ENCODE measurements at places on chromosomes 4 and X.

- no peak for DNase-seq
Observed at GRCh38 chrX:27918799-27919198, 62.5 kb downstream of the DCAF8L1 start.

DNA sequence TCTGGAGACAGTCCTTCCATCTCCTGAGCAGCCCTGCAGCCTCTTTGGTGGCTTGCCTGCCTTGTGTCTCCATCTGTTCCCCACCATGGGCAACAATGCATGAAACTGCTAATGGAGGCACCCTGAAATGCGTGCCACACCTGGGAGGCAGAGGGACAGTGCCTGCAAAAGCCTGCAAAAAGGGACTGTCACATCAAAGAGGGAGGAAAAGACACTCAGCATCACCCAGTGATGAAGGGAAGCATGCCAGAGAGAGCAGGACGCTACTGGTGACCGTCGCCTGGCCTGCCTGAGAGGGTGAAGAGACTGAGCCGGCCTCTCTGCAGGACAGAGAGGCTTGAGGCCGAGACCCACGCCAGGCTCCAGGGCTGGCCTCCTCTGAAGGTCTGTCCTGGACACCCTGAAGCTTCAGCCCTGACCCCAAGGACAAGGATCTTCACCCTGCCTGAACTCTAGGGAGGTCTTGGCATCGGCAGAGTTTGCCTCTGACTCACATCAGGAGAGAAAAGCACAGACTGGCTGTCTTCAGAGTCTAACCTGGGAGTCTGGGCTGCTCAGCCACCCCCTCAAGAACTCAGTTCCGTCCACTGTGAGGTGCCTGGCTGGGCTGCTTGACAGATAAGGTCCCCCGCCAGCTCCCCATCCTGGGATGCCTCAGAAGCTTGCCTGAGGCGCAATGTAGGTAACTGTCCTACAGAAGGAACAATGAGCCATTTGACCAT, 8.1 kb downstream of the ACSL1 start:
- no peak for DNase-seq

GRCh38 chr4:83335701-83336100, 1.1 kb upstream of the HPSE start:
- no peak for DNase-seq

- DNase-seq: no peak
Observed at GRCh38 chr4:74118600-74119338, 19.8 kb upstream of the CXCL2 start.

DNA sequence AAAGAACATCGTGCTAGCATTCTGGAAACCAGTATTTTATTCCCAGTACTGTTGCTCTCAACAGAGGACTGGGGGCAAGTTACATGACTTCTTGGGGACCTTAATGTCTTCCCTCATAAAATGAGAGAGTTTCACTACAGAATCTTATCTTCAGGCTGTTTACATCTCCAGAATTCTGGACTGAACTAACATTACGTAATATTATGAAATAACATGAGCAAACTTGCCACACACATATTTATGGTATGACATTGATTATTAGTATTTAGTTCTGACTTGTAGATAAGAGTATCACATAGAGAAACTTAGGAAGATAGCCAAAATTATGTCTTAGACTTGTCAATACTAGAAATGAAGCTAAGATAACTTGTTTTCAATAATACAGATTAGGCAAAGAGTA, 68.0 kb downstream of the NFKB1 start:
- no peak for DNase-seq

- no peak for DNase-seq
Observed at GRCh38 chrX:25548811-25549210, 533.0 kb upstream of the ARX start.

GRCh38 chr4:110046588-110047049, 133.9 kb downstream of the EGF start:
- DNase-seq: no peak

DNA sequence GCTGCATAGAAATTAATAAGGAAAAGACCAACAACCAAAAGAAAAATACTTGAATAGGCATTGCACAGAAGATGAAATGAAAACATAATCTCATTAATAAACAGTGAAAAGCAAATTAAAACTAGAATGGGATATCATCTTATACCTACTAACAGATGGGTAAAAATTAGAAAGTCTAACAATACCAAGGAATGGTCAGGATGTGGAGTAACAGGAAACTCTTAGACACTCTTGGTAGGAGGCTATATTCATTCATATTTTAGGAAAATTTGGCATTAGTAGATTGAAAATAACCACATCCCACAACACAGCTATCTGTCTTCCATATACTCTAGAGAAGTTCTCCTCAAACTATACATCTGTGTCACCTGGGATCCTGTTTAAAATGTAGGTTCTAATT, 36.3 kb downstream of the SEC24B start:
- no peak for DNase-seq

GRCh38 chr4:139227729-139228404, 50.8 kb upstream of the ELF2 start:
- DNase-seq: peak; percentile 24

DNA sequence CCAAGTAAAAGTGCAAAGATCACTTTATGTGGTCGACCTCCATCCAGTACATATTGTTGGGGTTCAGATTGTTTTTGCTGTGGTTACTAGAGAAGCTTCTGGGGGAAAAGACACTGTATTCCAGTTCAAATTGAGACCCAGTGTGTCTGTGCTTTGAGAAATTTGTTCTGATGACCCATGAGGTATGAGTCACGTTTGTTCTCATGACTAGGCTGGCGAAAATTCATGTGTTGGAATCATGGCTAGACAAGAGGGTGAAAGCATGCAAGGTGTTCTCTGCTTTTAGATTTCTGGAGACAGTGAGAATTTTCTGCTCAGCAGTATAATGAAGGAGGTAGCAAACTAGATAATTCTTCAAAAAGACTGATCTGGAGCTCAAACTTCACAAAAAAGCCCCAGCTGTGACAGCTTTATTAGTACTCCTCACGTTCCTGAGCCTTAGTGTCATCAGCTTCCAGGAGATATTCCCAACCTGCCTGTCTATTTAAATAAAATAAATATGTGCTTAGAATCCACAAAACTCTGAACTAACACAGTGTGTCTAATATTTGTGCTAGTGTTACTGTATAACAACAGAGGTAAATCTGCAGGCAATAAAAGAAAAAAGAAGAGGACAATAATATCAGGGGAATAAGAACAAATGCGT, 24.4 kb upstream of the FAM47B start:
- no peak for DNase-seq

- DNase-seq: no peak
Observed at GRCh38 chr4:110998320-110998719, 375.4 kb upstream of the PITX2 start.

GRCh38 chr4:70895811-70896491, 6.2 kb upstream of the MOB1B start:
- no peak for DNase-seq

- no peak for DNase-seq
Observed at GRCh38 chr4:64598066-64598465, 188.8 kb upstream of the TECRL start.

- no peak for DNase-seq
Observed at GRCh38 chrX:149073479-149073878, 431.6 kb downstream of the IDS start.

DNA sequence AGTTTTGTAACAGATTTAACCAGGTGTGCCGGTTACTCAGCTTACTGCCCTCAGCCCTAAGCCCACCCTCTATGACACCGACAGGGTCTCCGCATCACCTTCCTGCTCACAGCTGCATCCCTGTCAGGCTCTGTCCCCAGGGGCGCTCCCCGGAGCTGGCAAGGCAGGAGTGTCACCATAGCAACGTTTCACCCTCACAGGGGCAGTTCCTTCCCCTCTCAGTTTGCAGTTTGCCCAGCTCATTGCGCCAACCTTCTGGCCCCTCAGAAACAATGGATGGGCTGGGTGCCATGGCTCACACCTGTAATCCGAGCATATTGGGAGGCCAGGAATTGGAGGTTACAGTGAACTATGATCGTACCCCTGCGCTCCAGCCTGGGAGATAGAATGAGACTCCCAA, 42.6 kb downstream of the RGS12 start:
- no peak for DNase-seq

GRCh38 chrX:148161701-148162100, 180.6 kb downstream of the FMR1NB start:
- DNase-seq: no peak

DNA sequence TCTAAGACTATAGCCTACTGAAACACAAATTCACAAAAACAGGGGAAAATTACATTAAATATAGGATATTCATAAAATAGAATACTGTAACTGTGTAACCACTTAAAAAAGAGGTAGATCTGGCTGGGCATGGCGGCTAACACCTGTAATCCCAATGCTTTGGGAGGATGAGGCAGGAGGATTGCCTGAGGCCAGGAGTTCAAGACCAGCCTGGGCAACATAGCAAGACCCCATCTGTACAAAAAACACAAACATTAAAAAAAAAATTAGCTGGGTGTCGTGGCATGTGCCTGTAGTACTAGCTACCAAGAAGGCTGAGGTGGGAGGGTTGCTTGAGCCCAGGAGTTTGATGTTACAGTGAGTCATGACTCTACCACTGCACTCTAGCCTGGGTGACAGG, 33.4 kb downstream of the RPS6KA3 start:
- DNase-seq: no peak

DNA sequence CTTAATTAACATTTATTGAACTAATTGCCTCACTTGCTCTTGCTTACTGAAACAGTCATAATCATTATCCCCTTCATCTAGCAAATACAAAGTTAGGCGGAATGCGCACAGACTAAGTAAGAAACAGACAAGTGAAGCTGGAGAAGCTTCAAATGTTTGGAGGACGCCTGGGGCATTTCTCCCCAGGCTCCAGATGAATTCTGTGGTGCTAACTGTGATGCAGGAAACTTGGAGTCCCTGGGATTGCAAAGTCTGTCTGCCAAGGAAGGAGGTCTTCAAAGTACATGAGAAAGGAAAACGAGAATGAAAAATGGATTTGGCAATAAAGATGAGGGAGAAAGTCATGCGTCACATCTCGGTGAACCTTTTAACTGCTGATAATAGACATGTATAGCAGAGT, 23.6 kb upstream of the MFAP3L start:
- no peak for DNase-seq

GRCh38 chr4:166989886-166990285, 244.4 kb downstream of the SPOCK3 start:
- no peak for DNase-seq

DNA sequence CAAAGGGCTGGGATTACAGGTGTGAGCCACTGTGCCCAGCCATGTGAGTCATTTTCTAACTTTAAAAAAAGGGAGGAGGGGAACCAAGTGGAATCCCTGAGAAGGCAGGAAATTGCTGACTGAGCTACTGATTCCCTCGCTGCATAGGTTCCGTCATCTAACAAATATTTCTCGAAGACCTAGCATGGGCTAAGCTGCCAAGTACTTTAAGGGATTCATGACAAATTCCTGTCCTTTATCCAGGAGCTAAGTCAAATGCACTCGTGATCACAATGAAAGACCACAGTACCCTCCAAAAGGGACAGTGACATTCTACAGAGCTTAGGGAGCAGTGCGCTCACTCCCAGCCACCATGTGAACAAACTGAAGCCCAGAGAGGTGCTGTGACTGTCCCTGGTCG, 33.2 kb upstream of the MAN2B2 start:
- DNase-seq: no peak

DNA sequence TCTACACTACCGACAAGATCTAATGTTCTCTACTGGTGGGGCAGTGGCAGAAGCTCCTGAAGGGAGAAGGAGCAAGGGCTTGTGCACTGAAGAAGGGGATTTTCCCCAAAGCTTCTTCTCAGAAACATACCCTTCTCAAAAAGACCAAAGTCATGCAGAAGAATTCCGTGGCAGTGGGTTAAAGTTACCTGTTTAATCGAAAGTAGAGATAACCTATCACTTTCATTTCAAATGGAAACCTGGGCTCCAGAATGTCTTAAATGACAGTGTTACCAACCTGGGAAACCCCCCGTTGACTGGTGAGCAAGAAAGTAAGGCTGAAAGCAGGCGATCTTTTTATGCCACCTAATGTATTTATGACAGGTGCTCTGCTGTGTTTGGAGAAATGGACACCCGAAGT, 92.5 kb upstream of the TEX13D start:
- no peak for DNase-seq

DNA sequence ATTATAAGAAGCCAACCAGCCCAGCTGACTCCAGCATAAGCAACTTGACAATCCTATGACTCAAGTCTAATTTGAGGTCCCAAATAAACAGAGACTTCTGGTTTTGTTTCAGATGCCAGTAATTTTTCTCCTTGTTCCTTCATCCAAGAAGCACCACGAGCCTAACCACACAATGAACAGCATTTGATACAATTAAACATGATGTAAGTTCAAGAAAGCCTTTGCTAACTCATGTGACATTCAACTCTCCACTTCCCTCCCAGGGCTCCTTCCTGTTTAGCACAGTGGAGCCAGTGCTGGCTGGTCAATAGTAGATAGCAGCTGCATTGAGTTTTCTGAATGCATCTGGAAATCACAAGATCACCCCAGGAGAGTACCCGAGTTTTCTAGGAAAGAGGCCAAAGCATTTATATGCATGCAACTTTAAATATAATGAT, 206.3 kb downstream of the ARHGAP24 start:
- no peak for DNase-seq

- DNase-seq: no peak
Observed at GRCh38 chr4:16750882-16751642, 147.4 kb downstream of the LDB2 start.

- no peak for DNase-seq
Observed at GRCh38 chrX:124467202-124467601, 120.8 kb downstream of the SH2D1A start.

- DNase-seq: no peak
Observed at GRCh38 chr4:174213731-174214100, 69.8 kb downstream of the FBXO8 start.

DNA sequence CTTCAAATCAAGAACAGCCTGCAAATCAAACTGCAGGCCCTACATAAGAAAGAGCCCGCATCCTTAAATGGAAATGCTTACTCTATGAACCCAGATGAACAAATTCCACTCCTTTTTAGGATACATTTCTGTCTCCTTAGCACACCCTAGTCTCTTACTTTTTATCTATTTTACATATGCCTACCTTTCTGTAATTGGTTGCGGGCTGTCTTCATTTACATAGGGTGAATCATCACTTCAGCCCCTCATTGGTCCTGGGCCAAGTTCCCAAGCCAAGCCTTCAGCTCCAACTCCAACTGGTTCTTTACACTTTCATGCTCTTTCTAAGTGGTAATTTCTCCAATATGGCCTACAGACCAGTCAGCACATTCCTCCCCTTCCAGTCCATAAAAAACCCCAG, 219.3 kb downstream of the TRAM1L1 start:
- DNase-seq: no peak

DNA sequence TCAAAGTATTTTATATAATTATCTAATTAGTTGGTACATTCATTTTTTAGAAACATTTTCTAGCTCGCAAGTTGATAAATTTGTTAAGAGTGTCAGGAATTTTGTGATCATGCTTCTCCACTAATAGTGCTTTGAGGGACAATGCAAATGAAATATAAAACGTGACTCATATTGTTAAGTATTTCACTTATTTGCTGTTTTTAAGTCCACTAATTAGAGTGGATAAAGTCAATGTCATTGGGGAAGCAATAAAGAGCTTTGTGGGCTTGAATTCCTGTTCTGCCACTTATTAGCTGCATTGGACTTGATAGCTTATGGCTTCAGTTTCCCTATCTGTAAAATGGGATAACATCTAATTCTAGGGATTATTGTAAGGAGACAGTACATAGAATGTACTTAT, 26.5 kb upstream of the ANAPC4 start:
- DNase-seq: no peak

All from HuH-7 (cell line).